Renal cortex interstitium (tissue), 15 donors: ENCODE measurements at places on chromosomes 12 and 14.
A peak's percentile ranks its signal among the peaks of the same experiment; 100 is the strongest.

- peak; percentile 89 for DNase-seq
Measured at GRCh38 chr12:54360717-54361456, 3.4 kb downstream of the GPR84 start.

GRCh38 chr14:91038439-91038838 lies 22.0 kb downstream of the RPS6KA5 start:
- DNase-seq, result no peak

- DNase-seq, result no peak
Measured at GRCh38 chr12:1510056-1510812, 84.1 kb downstream of the FBXL14 start.

DNA sequence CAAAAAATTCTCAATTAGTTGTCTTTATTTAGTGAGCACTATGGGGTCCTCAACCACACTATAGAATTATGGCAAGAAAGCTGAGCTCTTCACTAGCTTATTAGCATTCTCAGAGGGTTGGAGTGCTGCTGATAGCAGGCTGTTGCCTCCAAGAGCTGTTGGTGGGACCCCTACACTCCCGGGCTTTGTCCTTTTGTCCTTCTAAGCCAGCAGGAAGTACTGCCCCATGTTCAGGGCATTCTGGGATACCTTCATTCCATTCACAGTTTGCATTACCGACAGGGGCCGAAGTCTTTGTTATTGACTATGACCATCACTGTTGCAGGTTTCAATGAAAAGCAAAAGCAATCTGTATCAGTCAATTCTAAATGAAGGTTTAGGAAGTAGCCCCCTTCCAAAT lies 89.5 kb upstream of the OTX2 start:
- DNase-seq, result no peak

- DNase-seq, result no peak
Measured at GRCh38 chr12:112275207-112275606, 107.0 kb downstream of the HECTD4 start.

DNA sequence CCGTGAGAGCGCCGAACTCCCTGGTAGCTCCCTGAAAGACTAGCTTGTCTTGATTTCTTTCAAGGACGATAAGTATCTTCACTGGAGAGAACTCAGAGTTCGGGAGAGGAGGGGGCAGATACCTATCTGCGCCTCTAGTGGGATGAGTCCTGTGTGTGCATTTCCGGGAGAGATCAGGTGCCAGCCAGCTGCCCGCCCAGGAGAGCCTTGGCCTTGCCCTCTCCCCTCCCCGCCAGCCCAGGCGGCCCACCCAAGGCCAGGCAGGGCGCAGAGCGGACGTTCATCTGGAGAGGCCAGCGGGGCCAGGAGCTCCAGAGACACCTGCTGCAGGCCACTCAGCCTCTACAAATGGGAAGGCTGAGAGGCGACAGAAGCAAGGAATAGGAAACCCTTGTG lies 1.0 kb downstream of the CD9 start:
- DNase-seq, result no peak

DNA sequence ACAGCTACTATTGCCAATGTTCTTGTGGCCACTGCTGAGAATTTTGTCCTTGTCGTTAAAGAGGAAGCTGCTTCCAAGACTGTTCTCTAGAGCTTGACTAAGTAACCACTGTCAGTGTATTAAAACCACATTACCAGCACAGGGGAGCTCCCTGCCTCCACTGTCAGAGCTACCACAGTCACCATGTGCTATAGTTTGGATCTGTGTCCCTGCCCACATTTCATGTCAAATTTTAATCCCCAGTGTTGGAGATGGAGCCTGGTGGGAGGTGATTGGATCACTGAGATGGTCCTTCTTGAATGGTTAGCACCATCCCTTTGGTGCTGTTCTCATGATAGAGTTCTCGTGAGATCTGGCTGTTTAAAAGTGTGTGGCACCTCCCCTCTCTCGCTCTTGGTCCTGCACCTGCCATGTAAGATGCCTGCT lies 23.2 kb upstream of the RAP1B start:
- DNase-seq, result no peak

DNA sequence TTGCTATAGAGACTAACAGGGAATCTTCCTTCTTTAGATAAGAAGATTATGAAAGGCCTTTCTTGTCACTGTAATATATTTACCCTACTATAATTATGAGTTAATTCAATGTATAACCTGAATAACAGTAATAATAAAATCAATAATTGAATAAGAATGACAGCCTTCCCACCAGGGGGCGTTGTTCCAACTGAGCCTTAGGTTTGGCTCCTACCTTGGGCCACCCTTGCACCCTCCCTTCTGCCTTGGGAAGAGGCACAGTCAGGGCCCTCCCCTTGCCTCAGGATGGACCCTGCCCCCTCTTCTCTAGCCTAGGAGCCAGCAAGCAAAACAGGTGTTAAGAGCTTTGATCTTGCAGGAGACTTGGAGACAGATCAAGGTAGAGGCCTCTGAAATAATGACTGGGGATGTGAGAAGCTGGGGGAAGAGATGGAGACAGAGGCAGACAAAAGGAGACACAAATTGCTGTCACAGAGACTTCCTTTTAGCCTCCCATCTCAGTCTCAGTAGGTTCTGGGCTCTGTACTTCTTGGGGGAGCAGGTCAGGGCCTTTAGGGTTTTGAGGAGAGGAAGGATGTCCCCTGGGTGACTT lies 40.1 kb upstream of the CISTR start:
- DNase-seq, result no peak

GRCh38 chr12:131251336-131252101 lies 297.8 kb downstream of the ADGRD1 start:
- DNase-seq, result no peak

DNA sequence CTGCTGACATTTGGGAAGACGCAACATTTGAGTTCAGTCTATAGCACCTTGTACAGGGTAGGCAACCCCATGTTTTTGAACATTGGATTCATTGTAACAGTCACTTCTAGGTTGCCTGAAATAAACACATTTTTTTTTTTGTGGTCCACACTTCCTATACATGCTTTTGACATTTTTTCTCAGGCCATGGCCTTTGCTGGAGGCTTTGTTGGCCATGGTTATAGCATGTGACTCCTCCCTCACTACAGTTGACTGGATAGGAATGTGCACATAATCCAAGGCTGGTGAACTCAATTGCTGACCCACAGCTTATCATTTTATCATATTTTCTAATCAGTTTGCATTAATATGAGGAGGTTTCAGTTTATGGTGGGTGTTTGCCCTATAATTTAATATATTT lies 60.6 kb downstream of the TMEM117 start:
- no peak for DNase-seq

DNA sequence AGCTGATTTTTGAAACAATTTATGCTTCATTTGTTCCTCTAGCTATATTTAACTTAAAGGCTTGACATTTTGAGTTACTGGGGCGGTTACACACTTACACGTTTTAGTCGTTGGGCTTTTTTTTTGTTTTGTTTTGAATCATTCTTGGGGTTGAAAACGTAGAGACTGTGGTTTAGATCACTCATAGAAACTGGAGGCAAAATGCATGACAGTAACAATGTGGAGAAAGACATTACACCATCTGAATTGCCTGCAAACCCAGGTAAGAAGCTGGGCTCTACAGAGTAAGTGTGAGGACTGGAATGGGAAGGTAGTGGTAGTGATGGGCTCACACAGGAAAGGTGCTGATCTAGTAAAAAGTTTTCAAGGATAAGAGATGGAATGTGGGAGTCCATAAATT lies at the start of gene CLEC2D:
TSS of gene CLEC2D (plus strand) at position 180 of the 400 bp plus-strand sequence. CDS start at position 202, 22 bp downstream.
- DNase-seq, result no peak

- DNase-seq, result no peak
Measured at GRCh38 chr14:74826574-74826973, 49.4 kb downstream of the PROX2 start.

DNA sequence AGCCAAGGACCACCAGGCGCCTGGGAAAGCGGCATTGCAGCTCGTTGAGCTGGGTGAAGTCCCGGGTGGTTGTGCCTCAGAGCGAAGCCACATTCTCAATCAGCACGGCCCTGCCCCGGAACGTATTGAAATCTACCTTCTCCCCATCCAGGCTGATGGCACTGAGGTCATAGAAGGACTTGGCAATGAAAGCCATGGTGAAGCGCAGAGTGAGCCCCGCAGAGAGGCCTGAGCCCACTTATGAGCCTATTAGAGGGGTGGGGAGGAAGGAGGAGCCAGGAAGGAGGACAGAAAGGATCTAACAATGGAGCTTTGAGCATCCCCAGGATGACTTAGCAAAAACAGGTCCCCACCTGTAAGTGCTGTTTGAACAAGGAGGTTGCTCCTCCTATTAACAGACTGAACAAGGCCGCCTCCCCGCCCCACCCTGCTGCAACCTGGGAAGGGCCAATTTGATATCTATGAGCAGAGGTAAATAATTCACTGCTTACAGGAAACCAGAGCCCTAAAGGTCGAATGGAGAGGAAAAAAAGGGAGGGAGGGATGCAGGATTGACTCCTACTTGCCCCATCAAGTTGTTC lies at the start of gene GPX2:
TSS of gene GPX2 (minus strand) at position 215 of the 581 bp plus-strand sequence. CDS start at position 196, 19 bp downstream.
- no peak for DNase-seq

DNA sequence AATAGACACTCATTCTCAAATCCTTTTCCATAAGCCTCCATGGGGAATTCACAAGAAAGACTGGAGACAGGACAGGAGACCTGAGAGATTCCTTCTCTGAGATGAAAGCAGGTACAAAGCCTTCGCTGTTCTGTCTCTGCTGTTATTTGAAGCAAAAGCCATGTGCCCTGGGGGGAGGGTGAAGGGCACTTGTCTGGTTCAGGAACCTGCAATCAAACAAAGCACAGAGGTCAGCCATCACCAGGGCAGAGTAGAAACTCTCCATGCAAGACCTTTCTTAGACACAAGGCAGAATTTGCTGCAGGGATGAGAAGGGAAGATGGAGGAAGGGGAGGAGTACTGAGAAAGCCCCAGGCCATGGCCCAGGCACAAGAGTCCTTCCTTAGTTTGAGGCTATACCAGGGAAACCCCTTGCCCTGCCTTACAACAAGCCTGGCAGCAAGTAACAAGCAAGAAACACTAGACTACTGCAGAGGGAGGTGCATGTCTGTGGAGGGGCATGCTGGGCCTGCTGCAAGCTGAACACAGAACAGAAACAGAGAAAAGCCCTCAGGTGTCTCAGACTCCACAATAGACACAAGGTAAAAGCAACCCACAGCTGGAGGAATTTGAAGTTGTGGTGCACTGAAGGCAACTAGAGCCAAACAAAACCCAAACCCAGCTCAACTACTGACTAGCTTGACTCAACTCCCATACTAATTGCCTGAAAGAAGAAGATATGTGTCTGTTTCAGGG lies 7.8 kb upstream of the ART4 start:
- no peak for DNase-seq

DNA sequence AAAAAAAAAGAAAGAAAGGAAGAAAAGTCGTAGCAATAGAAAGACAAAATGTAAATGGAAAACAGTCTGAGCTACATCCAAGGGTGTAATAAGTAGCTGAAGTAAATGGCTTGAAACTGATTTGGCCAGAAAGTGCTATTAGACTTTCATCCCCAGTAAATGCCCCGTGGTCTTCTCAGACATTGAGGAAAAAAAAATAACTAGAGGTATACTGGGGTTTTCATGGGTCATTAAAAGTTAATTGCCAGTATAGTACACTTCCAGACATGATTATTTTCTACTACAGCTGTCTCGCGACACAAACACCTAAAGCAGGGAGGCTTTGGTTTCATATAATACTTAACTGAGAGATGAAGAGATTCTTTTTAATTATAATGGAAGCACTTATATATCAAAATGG lies 271.9 kb downstream of the CPNE8 start:
- no peak for DNase-seq

DNA sequence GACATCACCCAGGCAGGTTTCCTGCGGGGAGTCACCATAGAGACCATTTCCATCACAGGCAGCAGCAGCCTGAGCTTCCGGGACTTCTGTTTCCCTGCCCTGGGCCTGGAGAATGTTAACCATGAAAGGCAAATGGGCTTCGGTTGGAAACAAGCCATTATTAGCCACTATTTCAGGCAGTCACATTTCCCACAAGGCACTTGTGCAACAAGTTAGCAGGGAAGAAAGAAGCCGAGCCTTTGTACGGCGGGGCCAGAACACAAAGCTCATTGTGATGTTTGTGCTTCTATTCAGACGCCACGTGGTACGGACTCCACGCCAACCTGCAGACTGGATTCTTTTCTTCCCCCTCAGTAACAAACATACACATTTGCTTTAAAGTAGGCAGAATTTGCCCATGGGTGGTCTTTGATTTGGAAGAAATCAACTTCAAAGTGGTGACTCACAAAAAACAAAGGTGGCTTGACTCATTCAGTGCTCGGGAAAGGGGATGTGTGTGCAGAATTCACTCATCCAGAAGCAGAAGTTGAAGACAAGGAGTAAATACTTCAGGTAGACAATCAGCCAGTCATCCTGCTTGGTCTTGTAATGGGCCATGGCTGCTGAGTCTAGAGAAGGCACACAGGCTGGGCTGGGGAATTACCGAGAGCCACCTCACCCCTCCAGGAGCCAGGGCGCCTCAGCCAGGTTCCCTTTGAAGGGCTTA lies 154.2 kb upstream of the PRMT8 start:
- DNase-seq, result no peak

GRCh38 chr12:65891219-65891618 lies 66.9 kb downstream of the HMGA2 start:
- no peak for DNase-seq

- no peak for DNase-seq
Measured at GRCh38 chr14:20971705-20972021, 16.4 kb downstream of the RNASE2 start.

- DNase-seq, result no peak
Measured at GRCh38 chr12:23722655-23723054, 226.8 kb downstream of the SOX5 start.
